ENCODE measurements at places on chromosomes 13 and 19.

DNA sequence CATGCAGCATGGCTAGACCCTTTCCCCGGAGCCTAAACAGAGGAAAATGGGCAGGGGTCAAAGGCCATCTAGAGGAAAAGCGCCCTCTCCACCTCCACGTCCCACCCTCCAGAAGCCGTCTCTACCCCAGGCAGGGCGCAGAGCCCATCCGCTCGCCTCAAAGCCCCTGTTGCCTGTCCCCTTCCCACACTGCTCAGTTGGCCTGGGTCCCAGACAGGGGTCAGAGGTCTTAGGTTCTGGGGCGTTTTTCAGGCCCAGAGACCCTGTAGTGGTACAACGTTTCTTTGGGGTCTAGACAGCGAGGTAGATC, 285 bp downstream of the TMEM143 start:
- H3K36me3 ChIP-seq: no peaks in the 10 kb centered on the region
- DNase-seq: peak; percentile 58

DNA sequence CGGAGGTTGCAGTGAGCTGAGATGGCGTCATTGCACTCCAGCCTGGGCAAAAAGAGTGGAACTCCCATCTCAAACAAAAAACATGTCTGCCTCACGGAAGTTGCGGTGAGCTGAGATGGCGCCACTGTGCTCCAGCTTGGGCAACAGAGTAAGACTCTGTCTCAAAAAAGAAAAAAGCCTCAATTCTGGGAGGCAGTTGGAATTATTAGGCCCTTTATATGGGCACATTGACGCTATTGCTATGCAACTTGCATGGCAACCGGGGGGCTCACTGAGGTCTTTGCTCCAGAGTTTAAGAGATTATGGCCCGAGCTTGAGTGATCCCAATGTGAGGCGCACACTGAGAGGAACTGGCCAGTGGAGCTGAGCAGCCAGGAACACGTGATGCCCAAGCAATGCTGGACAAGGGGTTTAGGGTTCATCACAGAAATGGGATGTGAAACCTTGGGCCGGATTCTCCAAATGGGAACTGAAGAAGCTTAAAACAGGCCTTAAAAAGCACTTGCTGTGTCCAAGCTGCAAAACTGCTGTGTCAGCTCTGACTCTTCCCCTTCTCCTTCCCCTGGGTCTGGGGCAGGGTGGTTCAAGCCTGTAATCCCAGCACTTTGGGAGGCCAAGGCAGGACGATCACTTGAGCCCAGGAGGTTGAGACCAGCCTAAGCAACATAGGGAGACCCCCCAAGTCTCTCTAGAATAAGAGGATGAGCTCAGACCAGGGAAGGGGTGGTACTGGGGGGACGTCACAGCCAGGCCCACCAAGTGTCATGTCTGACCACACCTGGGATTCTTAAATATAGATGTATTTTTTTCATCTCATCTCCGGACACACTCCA, 2.5 kb downstream of the FTL start:
- H3K4me3 ChIP-seq: peak overlapping the region; percentile 99
- H3K27ac ChIP-seq: peak overlapping the region; percentile 92
- H3K36me3 ChIP-seq: peaks cover 47% of the 10 kb centered on the region
- no peaks in the 10 kb centered on the region for H3K27me3 ChIP-seq

GRCh38 chr13:75985132-75985531, 349.0 kb downstream of the LMO7 start:
- no peaks in the 10 kb centered on the region for H3K36me3 ChIP-seq
- H3K27me3 ChIP-seq: no peaks in the 10 kb centered on the region
- no peak overlapping the region for H3K27ac ChIP-seq
- no peak overlapping the region for H3K4me3 ChIP-seq
- no peaks in the 10 kb centered on the region for H3K4me1 ChIP-seq
- no peak for DNase-seq

DNA sequence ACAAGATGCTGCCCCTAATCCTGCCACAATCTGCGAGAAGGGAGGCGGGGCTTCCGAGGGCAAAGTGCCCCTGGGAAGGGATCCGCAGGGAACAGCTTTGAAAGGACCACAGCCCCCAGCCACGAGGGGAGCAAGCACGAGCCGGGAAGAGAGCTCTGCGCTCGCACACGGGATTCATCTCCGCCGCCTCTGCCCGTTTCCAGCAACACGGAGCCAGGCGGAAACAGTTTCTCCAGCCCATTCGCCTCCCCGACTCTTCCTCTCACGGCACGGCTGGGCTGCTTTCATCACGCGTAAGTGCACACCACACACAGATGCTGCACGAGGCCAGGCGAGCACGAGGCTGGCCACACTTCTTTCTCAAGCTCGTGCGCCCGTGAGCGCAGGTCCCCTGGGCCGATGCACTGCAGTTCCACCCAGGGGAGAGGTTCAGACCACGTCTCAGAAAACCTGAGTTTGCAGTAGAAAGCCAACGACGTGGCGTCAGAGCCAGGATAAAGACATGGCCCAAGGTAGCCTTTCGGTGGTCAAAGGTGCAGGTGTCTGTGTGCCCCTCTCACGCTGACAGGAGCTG, 33.6 kb downstream of the NAXD start:
- peaks cover 11% of the 10 kb centered on the region for H3K36me3 ChIP-seq
- H3K27me3 ChIP-seq: no peaks in the 10 kb centered on the region
- H3K4me1 ChIP-seq: peaks cover 9% of the 10 kb centered on the region
- no peak overlapping the region for H3K27ac ChIP-seq
